ENCODE measurements at places on chromosomes 1 and 21. TPM values are rescaled to one million over a fixed set of nuclear protein-coding genes. Genes with fewer than 3 reads are reported as not detected.

Gene GJA5
- total RNA-seq: 2.0 TPM

Gene PDZK1
- total RNA-seq: 4.2 TPM

Gene PIAS3
- 25.2 TPM for total RNA-seq

Gene OR14K1
- not detected for total RNA-seq

Gene DNASE2B
- total RNA-seq: not detected

Gene AIM2
- not detected for total RNA-seq

Gene MARCKSL1
- total RNA-seq: 159 TPM

Gene RASSF5
- total RNA-seq: 16.0 TPM

Gene S100A13
- 350 TPM for total RNA-seq

Gene OR2T11
- not detected for total RNA-seq

Gene DCAF8
- 122 TPM for total RNA-seq

Gene MAP7D1
- 113 TPM for total RNA-seq

DNA sequence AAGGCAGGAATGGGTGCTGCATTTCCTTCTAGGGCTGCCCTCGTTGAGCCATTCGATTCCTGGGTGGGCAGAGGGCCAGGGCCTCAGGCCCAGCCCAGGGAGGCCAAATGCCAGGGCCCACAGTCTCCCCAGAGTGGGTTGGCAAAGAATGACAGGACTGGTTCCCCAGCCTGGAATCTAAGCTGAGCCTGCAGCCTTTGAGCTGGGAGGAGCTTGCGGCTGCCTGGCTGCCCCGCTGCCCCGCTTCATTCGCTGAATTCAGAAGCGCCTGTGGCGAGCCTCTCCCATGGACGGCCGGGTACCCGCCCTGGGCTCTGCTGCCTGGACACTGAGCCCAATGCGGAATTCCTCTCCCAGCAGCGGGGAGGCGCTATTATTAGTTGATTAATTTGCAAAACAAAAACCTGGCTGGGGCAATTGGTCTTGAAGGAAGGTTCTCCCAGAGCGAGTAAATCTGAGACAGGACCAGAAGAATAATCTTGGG is 32.3 kb upstream of the TARDBP start:
- peak; percentile 76 for DNase-seq

GRCh38 chr1:156876281-156876680 is 15.6 kb downstream of the NTRK1 start:
- no peak for DNase-seq

DNA sequence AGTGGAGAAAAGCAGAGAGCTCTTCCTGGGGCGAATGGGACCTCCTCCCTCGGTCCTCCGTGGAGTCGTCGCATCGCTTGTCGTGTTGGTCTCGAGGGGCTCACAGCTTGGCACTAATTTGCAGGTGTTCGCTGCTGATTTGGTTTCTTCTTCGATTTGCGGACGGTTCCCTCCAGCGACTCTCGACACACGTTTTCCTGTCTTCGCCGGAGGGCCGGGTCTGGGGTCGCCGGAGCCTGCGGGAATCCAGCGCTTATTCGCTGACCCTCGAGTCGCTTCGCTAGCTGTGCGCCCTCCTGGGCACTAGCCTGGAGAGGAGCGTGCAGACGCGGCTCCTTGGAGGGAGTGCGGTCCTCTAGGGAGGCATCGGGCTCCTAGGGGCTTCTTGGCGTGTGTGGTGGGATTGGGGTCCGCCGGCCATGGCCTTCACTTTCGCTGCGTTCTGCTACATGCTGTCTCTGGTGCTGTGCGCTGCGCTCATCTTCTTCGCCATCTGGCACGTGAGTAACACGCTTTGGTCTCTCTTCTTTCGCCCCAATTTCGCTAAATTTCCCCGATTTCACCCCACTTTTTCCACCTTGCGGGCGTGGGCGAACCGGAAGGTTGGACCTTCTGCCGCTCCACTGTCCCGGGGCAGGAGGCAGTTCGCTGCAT is 766 bp downstream of the CNIH3 start:
- no peak for DNase-seq

- peak; percentile 68 for DNase-seq
Observed at GRCh38 chr21:41507521-41508414, at the start of gene TMPRSS2. Gene TMPRSS2 (minus strand): TSS chr21:41508158. CDS start chr21:41498133, 10,025 bp downstream.

GRCh38 chr1:115404911-115405310 is 66.9 kb upstream of the NGF start:
- no peak for DNase-seq

DNA sequence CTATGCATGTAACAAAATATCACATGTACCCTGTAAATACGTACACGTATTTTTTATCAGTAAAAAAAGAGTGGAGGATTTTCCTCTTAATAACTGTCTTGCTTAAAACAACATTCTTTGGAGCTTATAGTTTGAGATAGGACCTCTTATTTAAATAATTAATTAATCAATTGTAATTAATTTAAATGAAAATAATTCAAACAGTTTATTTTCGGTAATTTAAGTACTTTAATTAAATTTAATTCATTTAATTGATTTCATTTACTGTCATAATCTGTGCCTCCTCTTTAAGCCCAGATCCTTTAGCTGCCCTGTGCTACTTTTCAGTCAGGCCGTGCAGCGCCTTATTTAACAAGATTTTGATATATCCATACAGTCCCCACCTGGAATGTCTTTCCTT is 427.0 kb downstream of the HLX start:
- no peak for DNase-seq

DNA sequence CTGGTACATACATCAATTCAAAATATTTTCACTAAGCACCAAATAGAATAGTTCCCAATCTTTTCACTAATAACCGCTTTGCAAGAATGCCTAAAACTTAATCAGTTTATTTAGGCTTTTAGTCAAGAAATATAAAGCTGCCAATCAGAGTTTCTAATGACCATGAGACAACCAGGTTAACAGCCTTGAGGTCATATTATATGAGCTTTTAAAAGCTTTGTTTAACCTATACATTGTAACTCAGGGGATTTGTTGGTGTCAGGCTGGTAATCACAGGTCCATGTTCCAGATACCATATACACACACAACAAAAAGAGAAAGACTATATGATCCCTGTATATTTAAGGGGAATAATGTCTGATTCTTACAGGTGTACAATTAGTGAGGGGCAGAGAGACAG is 246.2 kb upstream of the ADGRL2 start:
- no peak for DNase-seq

DNA sequence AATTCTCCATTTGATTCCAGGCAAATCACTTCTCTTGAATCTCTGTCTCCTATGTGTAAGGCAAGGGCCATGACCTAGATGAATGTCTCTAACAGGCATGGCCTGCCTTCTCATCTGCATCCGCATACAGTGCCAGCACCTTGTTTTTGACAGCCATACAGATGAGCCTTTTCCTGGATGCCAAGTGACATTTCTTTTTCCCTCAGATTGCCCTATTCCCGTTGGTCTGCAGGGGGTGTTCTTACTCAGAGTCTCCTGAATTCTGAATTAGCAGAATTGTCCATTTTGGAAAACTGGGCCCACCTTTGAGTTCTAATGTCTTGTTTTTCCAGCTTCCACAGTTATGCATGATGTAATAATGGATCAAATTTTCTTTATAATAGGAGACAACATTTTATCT is 88.0 kb upstream of the ADAR start:
- peak; percentile 45 for DNase-seq

- DNase-seq: peak; percentile 44
Observed at GRCh38 chr1:100584761-100585745, 47.1 kb downstream of the GPR88 start.

DNA sequence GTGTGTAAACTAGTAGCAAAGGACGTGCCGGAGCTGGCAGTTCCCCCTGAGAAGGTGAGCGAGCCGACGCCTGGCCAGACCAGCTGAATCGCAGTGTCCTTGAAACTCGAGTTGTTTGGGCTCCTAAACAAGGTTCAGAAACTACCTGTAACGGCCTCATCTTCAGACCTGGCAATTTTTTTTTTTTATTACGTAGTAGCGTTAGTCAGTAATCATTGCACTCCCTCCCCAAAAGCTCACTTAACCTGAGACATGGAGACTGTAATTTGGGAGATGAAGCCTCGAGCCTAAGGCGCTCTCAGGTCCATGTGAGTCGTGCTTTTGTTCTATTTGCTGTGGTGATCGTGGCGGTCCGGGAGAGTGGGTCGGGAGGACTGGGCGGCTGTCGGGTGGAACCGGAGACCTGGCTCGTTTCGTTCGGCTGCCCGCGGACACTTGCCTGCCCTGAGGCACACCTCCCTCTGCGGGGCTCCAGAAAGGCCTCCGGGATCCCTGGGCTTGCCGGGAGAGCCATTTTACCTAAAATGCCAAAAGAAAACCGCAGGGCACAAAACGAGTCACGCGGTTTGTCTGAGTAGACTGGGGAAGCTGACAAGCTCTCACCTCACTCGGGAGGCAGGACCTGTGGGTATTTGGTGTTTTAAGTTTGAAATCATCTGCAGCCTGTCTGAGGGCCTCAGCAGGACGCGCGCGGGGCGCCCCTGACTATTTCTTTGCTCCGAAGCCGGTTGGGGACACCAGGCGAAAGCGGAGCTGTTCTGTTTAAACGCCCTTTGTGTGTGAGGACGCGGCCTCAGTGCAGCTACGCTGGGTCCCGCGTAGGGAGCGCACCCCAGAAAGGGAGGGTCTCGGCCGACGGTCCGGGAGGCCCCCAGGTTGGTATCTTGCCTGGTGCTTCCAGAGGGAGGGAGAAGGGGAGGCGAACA is 722 bp downstream of the LHX8 start:
- no peak for DNase-seq

- DNase-seq: peak; percentile 15
Observed at GRCh38 chr1:163737261-163737660, 415.5 kb downstream of the NUF2 start.

- no peak for DNase-seq
Observed at GRCh38 chr21:35399002-35399530, 350.0 kb upstream of the RUNX1 start.

GRCh38 chr21:29174607-29175013 is 44.2 kb downstream of the MAP3K7CL start:
- DNase-seq: peak; percentile 54

DNA sequence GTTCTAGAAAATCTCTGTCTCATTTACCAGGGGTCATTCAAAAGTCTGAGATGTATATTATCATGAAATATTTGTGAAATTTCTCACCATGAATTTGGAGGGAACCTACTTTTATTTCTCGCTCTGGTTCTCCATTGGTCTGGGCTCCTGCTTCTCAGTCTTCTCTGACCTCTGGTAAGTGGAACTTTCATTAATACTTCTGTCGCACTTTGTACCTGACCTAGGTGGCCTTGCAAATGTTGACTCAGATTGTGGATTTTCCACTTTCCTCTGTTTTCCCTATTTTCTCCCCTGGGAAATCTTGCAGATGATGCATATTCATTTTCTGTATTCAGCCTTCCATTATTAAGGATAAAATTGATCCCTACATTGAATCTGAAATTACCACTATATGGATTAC is 53.2 kb downstream of the LRIG2 start:
- DNase-seq: no peak

DNA sequence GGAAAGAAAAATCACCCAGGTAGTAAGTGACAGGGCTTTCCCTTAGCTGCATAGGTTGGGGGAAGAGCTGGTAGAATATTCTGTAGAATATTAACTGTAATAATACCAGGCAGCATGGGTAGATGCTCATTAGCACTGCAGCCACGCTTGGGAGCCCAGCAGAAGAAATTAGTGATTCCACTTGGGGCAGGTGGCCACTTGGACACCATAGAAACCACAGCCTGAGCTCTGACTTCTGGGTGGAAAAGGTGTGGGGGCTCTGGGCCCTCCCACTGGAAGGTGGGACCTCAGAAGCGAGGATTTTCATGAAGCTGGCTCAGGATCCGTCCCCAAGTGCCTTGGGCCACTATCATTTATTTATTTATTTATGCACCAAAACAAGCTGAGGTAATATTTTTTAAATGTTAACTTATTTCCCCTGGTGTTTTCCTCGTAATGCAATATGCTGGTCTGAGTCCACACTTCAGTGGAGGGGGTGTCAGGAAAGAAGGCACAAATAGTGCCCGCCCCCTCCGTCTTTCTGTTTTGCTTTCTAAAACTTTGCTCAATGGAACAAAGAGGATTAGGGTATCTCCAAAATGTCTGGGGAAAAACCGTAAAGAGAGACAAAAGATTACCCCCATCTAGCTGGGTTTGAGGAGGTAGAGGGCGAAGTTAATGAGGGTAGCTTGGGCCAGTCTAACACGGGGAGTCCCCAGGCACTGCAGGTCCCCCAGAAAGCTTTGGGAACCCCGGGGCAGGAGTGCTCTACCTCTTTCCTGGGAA is 75.2 kb upstream of the GADD45A start:
- DNase-seq: no peak

DNA sequence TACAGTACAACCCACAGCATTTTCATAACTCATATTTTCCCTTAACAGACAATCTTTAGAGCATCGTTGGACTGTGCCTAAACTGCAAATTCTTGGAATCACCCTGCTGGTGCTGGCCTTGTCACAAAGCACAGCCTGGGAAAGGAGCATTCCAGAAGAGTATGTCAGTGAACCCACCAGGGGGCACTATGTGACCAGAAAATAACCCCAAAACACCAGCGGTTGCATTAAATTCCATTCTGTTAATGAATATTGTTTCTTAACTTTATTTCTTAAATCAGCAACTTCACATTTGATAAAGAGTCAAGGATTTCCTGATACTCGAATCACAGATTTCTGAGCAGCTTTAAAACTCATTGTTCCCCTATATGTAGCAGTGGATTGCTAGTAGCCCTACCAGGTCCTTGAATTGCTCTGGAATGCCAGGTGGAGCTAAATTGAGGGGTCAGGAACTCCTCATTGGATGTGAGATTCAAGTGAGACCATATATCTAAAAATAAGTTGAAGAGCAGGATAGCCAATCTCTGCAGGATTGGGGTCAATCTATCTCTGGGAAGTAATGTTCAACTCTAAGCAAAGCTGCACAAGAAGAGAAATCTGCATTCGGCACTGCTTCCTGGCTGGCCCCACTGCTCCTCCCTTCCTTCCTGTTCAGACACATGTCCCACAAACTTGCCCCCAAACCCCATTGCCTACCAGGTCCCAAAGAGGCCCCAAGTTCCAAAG is 12.7 kb upstream of the RAB4A start:
- DNase-seq: peak; percentile 85

DNA sequence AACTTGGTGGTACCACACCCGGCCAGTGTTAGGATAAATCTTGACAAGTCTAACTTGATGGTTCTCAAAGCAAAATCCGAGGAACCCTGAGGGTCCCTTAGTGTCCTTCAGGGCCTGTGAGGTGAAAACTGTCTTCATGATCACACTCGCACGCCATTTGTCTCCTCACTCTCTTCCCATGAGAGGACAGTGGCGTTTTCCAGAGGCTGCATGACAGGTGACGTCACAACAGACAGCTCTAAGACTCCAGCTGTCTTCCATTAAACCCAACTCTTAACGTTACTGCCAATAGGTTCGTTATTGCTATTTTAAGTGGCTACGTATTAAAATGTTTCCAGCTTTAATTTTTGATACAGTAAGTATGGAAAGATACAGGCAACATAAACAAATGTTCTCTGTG is 13.8 kb downstream of the CFAP74 start:
- no peak for DNase-seq

- peak; percentile 47 for DNase-seq
Observed at GRCh38 chr1:233135833-233136232, 159.7 kb downstream of the PCNX2 start.

DNA sequence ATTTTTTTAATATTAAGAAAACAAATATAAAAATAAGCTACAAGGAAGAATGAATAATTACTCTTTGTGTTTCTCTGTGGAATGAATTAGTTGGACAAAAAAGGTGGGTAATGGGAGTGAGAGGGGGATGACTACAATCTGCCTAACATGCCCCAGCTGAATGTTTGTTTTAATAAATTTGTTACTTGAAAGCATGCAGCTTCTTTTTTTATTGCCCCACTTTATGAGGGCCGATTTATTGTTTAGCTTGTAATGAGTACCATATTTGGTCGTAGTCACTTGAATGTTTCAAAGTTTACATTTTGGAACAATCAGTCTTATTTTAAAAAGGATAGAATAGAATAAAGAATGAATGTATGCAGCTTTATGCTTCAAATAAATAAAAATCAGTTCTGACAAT is 197.4 kb downstream of the LBR start:
- DNase-seq: no peak

Data from PC-3 (cell line).